SJSA1 (cell line): ENCODE measurements at places on chromosomes 5 and 9.

- no peak for DNase-seq
Measured at GRCh38 chr5:61771062-61771461, 439.0 kb downstream of the ZSWIM6 start.

GRCh38 chr9:86122311-86122710 is 23.0 kb upstream of the GOLM1 start:
- no peak for DNase-seq

- DNase-seq, result no peak
Measured at GRCh38 chr9:78781681-78782080, 484.8 kb downstream of the PSAT1 start.

DNA sequence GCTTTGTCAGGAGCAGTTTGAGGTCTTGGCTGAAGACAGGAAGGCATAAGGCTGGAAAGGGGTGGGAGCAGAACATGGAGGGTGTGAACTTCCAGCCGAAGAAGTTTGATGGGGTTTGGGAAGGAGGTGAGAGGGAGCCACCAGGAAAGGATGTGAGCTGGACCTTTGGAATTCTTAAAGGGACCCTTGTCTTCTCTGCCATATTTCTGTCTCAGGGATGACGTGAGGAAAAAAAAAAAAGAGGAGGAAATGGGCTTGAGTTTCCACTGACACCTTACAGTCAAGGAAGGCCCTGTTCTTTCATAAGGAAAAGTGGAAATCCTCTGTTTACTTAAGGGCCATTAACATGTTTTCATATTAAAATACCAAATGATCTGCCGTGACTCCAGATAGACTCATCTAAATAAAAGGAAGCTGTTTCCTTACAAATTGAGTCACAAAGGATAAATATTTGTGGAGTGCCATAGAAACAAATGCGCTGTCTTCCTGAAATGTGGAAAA is 132.1 kb downstream of the PALM2AKAP2 start:
- peak; percentile 48 for DNase-seq

- DNase-seq, result no peak
Measured at GRCh38 chr5:89991592-89991991, 418.0 kb downstream of the CETN3 start.

GRCh38 chr5:14572385-14572784 is 9.2 kb upstream of the OTULINL start:
- no peak for DNase-seq
